Thoracic aorta (tissue), 2 donors: ENCODE measurements at places on chromosomes 7 and 10.

DNA sequence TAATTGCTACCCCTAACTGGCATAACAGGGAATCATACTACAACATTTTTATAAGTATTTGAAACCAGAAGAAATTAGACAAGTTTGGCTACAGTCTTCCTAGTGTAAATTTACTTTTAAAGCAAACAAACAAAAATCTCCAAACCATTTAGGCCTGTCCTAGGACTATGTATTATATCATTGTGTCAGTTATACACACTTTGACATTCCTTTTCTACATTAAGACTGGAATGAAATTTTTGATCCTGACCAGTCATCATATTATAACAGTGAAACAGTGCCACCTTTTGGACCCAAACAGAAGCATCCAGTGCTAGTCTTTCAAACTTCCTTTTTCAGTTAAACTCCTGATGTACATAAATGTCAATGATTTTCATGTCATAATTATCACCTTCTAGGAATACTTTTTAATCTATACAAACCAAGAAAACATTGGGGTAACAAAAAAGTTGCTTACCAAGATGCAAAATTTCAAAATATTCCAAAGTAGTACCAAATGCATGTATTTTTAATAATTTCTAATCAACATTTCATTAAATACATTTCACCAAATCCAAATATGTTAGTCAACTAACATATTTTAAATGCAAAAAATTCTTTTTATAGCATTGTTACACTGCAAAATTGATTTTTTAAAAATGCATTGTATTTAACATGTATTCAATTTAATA lies 75.7 kb downstream of the IMMP2L start:
- no peaks in the 10 kb centered on the region for H3K27me3 ChIP-seq
- no peak overlapping the region for H3K4me3 ChIP-seq
- no peak for DNase-seq
- H3K4me1 ChIP-seq, result no peaks in the 10 kb centered on the region
- no peak overlapping the region for H3K27ac ChIP-seq

GRCh38 chr7:119010635-119011034 lies 786.1 kb downstream of the ANKRD7 start:
- H3K4me3 ChIP-seq, result no peak overlapping the region
- no peaks in the 10 kb centered on the region for H3K4me1 ChIP-seq
- DNase-seq, result no peak

DNA sequence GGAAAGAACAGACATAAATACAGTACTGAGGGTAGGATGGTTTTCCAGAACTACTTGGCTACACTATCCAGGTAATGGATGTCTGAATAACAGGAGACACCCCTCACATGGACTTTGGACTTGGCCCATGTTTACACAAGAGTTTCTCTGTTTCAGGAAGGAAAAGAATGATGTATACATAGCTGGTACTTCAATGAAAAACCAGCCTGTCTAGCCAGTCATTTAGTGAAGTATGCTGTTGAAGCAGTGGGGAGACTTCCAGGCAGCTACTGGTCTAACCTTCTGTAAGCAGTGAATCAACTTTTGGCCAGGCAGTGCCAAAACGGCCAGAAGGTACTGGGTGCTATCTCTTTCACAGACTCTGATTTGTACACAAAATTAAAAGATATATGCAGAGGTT lies 135.0 kb downstream of the MBL2 start:
- DNase-seq, result no peak
- H3K4me3 ChIP-seq, result no peak overlapping the region
- no peak overlapping the region for H3K27ac ChIP-seq
- H3K4me1 ChIP-seq, result no peaks in the 10 kb centered on the region
- no peaks in the 10 kb centered on the region for H3K27me3 ChIP-seq

- H3K27ac ChIP-seq, result no peak overlapping the region
- DNase-seq, result no peak
- H3K4me1 ChIP-seq, result no peaks in the 10 kb centered on the region
- peaks cover 42% of the 10 kb centered on the region for H3K36me3 ChIP-seq
These were observed 16.5 kb downstream of the DENND10 start for GRCh38 chr10:119120413-119120867.

DNA sequence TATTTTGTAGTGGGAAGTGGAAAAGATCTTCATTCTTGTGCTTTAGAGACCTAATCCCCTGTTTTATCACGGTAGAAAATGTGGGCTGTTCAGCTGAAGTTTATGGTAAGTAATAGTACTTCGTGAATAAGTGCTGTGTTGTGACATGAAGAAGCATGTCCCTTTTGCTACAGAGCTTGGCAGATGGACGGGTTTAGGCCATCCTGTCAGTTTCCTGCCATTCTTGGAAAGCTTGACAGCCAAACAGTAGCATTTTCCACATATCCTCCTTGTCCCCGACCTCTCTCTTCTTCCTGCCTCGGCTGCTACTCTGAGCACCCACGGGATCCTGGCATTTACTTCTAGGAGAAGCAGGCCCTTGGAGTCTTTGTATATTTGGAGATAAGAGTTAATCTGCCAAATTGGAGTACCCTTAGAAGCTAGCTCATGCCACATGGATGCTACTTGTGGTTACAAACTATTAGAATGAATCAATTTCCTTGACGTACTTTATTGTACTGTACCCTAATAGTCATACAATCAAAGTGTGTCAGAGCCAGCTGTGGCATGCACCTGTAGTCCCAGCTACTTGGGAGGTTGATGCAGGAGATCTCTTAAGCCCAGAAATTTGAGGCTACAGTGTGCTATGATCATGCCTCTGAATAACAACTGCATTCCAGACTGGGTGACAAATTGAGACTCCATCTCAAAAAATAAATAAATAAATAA lies 39.2 kb downstream of the PNLIPRP3 start:
- H3K36me3 ChIP-seq, result no peaks in the 10 kb centered on the region
- no peaks in the 10 kb centered on the region for H3K4me1 ChIP-seq
- no peak overlapping the region for H3K27ac ChIP-seq

DNA sequence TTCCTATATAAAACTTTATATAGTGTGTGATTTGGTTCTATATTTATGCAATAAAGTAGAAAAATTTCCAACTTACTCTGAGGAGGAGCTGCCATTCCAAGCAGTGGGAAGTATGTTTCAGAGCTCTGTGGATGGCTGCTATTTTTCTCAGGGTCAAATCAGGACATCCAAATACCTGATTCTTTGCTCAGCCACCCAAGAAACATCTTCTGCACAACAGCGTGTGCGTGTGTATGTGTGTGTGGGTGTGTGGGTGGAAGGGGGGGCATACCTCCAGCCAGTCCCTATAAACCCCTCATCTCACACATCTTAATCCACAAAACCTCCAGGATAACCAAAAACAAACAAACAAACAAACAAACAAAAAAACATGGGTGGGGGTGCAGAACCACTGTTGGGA lies 66.3 kb upstream of the EMX2 start:
- DNase-seq, result no peak
- H3K36me3 ChIP-seq, result no peaks in the 10 kb centered on the region
- no peak overlapping the region for H3K4me3 ChIP-seq
- no peaks in the 10 kb centered on the region for H3K27me3 ChIP-seq
- peaks cover 12% of the 10 kb centered on the region for H3K4me1 ChIP-seq
- no peak overlapping the region for H3K27ac ChIP-seq

DNA sequence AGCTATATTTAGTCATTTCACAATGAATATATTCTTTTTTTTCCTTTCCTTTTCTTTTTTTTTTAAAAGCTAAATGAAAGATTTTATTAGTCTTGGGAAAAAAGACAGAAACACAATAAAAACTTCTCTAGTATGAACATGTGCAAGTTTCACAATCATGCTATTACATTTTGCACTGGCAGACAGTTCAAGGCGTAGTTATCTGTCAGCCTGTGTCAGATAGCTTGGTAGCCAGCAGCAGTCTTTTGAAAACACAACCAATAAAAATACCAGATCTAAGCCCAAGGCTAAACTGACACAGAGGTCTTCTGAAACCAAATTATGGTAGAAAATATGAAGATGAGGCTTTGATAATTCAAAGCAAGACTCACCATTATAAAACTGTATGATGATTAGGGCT lies 205.8 kb upstream of the TEX47 start:
- no peak overlapping the region for H3K27ac ChIP-seq
- DNase-seq, result no peak
- peaks cover 3% of the 10 kb centered on the region for H3K4me1 ChIP-seq
- H3K36me3 ChIP-seq, result no peaks in the 10 kb centered on the region
- H3K27me3 ChIP-seq, result no peaks in the 10 kb centered on the region
- H3K4me3 ChIP-seq, result no peak overlapping the region

DNA sequence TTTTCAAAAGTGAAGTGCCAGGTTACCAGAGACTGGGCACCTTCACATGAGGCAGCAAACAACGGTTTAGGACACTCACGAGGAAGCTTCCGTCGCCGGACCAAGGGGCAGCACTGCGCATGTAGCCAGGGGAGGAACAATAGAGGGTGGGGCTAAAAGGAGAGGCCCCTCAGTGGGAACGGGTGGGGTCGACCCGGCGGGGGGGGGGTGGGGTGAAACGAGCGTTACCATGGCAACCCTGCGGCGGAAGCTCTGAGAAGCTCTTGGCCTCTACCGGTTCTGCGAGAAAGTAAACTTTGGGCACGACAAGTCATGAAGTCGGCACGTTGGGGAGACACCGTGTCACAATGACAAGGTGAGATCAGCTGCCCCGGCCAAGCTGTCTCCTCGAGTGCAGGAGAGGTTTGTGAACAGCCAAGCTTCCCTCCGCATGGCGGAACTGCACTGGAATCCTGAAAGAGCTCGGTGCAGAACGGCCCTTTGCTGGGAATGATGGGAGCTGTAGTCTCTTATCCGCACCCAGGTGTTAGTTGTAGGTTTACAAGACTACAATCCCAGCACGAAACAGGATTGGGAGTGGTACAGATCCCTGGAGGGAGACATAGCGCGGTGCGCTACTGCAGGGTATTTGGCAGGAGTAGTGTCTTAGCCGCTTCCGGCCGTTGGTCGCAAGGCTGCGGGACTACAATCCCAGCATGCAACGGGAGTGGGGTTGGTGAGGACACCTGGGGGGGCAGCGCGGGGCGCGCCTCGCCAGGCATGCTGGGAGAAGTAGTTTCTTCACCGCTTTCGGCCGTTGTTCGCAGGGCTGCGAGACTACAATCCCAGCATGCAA lies 72.8 kb upstream of the ZNF722 start:
- DNase-seq, result peak; percentile 77
- H3K27me3 ChIP-seq, result no peaks in the 10 kb centered on the region
- no peaks in the 10 kb centered on the region for H3K36me3 ChIP-seq

DNA sequence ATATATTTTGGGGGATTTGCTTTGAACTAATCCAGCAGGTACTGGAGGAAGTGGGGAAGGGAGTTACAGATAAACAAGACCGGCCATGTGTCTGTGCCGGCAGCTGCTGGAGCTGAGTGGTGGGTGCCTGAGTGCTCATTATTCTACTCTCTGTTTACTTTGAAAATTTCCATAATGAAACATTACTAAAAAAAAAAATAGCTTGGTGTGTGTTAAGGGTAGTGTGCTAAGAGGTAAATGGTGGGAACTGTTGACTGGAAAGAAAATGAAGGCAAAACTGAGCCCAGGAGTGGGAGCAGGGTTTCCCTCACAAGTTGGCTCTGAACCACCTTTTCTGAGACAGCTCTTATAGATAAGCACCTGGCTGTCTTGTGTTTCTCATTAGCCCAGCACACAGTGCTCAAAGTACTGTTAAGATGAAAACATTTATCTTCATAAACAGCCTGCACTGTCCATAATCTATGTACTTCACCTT lies 50.6 kb downstream of the PARD3 start:
- H3K36me3 ChIP-seq, result no peaks in the 10 kb centered on the region
- peaks cover 4% of the 10 kb centered on the region for H3K4me1 ChIP-seq
- no peaks in the 10 kb centered on the region for H3K27me3 ChIP-seq
- DNase-seq, result no peak
- H3K4me3 ChIP-seq, result no peak overlapping the region

GRCh38 chr10:33414841-33415240 lies 80.4 kb upstream of the NRP1 start:
- H3K4me3 ChIP-seq, result no peak overlapping the region
- H3K27ac ChIP-seq, result no peak overlapping the region
- DNase-seq, result no peak
- no peaks in the 10 kb centered on the region for H3K27me3 ChIP-seq
- H3K4me1 ChIP-seq, result peaks cover 17% of the 10 kb centered on the region

GRCh38 chr10:121426307-121426706 lies 171.9 kb downstream of the FGFR2 start:
- no peaks in the 10 kb centered on the region for H3K36me3 ChIP-seq
- no peaks in the 10 kb centered on the region for H3K27me3 ChIP-seq
- no peak overlapping the region for H3K27ac ChIP-seq
- DNase-seq, result no peak
- no peaks in the 10 kb centered on the region for H3K4me1 ChIP-seq

- H3K27ac ChIP-seq, result no peak overlapping the region
- H3K36me3 ChIP-seq, result no peaks in the 10 kb centered on the region
- H3K27me3 ChIP-seq, result no peaks in the 10 kb centered on the region
- no peak overlapping the region for H3K4me3 ChIP-seq
These were observed 41.5 kb upstream of the GARS1 start for GRCh38 chr7:30553141-30553540.

DNA sequence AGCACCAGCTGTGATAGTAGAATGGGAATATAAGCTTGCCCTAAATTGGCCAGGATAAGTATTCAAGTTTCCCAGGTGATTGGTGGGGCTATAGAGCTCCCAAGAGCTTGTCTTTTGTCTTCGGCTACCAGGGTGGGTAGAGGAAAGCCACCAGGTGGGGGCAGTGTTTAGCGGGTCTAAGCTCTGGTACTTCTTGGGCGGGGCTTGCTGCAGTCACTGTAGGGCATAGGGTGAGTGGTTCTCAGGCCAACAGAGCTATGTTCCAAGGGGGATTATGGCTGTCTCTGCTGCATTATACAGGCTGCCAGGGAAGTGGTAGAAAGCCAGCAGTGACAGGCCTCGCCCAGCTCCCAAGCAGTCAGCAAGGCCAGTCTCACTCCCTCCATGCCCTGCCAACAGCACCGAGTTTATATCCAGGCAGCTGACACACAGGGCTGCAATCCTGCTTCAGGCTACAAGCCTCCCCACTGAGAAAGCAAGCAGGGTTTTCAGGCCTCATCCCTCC lies 110.7 kb downstream of the ZNF467 start:
- H3K27ac ChIP-seq, result no peak overlapping the region
- no peak overlapping the region for H3K4me3 ChIP-seq
- H3K4me1 ChIP-seq, result no peaks in the 10 kb centered on the region
- no peaks in the 10 kb centered on the region for H3K27me3 ChIP-seq
